Peyer's patch (tissue), 4 donors: ENCODE measurements at places on chromosomes 4 and X. TPM values are rescaled to one million over a fixed set of nuclear protein-coding genes. Genes with fewer than 3 reads are reported as not detected.

DNA sequence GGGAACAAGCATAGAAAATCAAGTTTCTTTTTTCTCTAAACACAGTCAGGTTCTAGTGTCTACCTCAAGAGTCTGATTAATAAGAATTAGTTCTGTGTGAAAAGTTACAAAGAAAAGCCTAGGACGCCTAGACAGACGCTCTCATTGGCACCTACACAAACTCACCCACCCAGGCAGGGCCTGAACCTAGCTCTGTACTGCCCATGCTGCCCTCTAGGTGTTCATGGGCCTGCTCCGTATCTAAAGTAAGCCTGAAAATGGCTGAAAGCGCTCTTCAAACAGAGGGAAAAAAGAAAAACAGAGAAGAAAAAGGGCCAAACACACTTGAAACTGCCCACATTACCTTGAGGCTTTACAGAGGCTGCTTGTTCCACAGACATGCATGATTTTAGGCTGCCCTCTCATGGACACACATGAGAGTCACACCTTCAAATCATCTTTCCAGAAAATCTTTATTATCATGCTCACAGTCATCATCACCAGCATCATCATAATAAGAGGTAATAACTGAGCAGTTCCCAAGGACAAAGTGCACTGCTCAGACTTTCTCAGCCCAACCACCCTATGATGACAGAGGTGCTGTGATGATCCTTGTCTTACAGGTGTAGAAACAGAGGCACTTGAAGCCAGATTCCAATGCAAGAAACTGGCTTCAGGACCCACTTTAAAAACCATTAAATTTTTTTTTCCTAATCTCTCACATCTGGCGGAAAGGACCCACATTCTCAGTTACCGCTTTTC is 49.6 kb downstream of the MAP7D2 start:
- DNase-seq: peak; percentile 55

GRCh38 chr4:153763404-153763803 is 3.6 kb upstream of the RNF175 start:
- no peak for DNase-seq

- DNase-seq: no peak
Measured at GRCh38 chr4:64777286-64777685, 368.0 kb upstream of the TECRL start.

Gene MFAP3L
- total RNA-seq: 1.7 TPM

Gene HMGB3
- 77.6 TPM for total RNA-seq

Gene KCNIP4
- total RNA-seq: not detected
